Astrocyte (in vitro differentiated cells and primary cell): ENCODE measurements at places on chromosomes 1 and 21. TPM values are rescaled to one million over a fixed set of nuclear protein-coding genes. Genes with fewer than 3 reads are reported as not detected.

DNA sequence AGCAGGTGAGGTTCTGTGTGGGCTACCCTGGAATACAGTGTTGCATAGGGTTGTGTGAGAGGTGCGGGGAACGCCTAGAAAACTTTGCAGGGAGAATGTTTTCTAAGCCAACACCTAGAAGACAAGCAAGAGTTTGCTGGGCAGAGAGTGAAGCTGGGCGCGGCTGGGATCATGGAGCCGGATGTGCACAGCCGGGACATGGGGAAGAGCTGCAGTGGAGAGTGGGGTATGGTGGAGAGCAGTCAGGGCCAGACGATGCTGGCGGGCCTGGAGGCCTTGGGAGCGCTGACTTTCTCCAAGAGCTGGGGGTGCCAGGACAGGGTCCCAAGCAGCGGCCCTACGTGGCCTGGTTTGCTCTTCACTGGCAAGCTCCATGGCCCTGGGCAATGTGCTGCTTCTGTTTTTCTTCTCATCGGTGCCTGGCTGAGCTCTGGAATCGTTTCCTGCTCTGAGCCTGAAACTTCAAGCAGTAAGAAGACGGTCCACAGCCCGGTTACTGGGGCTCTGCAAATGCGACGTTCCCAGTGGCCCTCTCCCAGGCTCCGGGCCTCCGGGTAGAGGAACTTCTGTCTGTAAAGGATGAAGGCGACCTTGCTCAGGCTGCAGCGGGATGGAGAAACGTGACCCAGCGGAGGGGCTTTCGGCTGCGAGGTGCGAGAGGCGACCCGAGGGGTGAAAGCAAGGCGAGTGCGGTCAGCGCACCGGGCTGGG is 51.9 kb upstream of the CD34 start:
- no peak for DNase-seq
- H3K4me3 ChIP-seq, result peak overlapping the region; percentile 52
- H3K36me3 ChIP-seq, result no peaks in the 10 kb centered on the region
- no peaks in the 10 kb centered on the region for H3K27me3 ChIP-seq

Gene FCGR3B
- total RNA-seq, result not detected in 2 replicates

Gene CELA2B
- total RNA-seq, result not detected in 2 replicates

Gene PBX1
- 34.2 and 37.2 TPM in 2 replicates for total RNA-seq

DNA sequence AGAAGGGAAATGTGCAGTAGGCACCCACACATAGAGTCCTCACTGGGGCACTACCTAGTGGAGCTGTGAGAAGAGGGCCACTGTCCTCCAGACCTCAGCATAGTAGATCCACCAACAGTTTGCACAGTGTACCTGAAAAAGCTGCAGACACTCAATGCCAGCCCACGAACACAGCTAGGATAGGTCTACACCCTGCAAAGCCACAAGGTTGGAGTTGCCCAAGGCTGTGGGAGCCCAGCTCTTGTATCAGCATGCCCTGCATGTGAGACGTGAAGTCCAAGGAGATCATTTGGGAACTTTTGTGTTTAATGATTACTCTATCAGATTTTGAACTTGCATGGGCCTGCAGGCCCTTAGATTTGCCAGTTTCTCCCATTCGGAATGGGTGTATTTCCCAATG is 299.4 kb upstream of the OLFM3 start:
- no peaks in the 10 kb centered on the region for H3K4me1 ChIP-seq
- H3K27me3 ChIP-seq, result no peaks in the 10 kb centered on the region
- no peak for DNase-seq
- no peak overlapping the region for H3K4me3 ChIP-seq
- H3K27ac ChIP-seq, result no peak overlapping the region
- no peaks in the 10 kb centered on the region for H3K36me3 ChIP-seq

DNA sequence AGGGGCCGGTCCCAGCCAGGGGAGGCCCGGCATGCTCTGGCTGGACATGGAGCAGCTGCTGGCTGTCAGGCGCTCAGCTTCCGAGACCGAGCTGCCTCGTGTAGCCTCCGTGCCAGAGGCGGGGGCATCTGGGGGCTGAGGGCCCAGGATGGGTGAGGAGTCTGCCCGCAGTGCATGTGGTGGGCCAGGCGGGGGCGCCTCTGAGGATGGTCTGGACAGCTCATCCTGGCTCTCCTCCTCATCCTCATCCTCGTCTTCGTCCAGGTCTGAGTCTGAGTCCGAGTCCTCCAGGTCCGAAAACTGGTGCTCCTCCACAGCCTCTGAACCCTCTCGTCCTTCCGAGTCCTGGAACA is 28.9 kb upstream of the EDN2 start:
- H3K4me1 ChIP-seq, result peaks cover 7% of the 10 kb centered on the region
- DNase-seq, result no peak
- H3K4me3 ChIP-seq, result no peak overlapping the region
- H3K27ac ChIP-seq, result no peak overlapping the region
- peaks cover 3% of the 10 kb centered on the region for H3K36me3 ChIP-seq
- H3K27me3 ChIP-seq, result no peaks in the 10 kb centered on the region

Gene LIPI
- not detected in 2 replicates for total RNA-seq

DNA sequence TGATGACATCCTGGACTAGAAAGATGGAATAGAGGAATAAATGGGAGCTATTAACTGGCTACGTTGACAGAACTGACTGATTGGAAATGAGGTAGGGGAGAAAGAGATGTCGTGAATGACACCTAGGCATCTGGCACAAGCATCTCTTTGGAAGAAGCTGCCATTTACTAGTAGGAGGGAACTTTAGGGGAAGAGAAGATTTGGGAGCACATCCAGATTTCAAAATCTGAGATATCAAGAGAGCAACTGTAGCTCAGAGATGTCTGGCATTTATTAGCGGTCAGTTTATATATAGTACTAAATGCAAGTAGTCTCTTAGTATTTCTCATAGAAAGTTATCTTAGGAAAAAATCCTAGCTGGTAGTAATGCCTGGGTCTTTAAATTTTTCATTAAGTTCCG is 131.9 kb upstream of the C1orf105 start:
- no peak for DNase-seq
- H3K4me3 ChIP-seq, result no peak overlapping the region
- peaks cover 10% of the 10 kb centered on the region for H3K4me1 ChIP-seq
- no peaks in the 10 kb centered on the region for H3K27me3 ChIP-seq

Gene CFAP74
- total RNA-seq, result not detected in 2 replicates

Gene FMO5
- 1.0 and 1.3 TPM in 2 replicates for total RNA-seq

GRCh38 chr1:200242110-200243041 is 167.5 kb downstream of the ZNF281 start:
- DNase-seq, result no peak
- no peak overlapping the region for H3K27ac ChIP-seq
- no peaks in the 10 kb centered on the region for H3K36me3 ChIP-seq
- H3K4me1 ChIP-seq, result no peaks in the 10 kb centered on the region
- no peaks in the 10 kb centered on the region for H3K27me3 ChIP-seq

DNA sequence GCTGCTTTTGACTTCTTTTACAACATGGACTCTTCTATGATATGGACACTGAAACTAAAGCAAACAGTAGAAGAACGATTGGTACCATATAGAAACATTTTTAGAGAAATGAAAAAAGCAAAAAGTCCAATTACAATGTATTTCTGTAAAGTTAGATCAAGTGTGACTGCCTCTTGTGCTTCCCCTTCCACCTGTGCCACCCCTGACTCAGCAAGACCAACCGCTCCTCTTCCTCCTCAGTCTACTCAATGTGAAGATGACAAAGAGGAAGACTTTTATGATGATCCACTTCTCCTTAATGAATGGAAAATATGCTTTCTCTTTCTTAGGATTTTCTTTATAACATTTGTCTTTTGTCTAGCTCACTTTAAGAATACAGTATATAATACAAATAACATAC is 66.9 kb downstream of the PHTF1 start:
- H3K4me3 ChIP-seq, result no peak overlapping the region
- H3K27ac ChIP-seq, result no peak overlapping the region
- H3K4me1 ChIP-seq, result no peaks in the 10 kb centered on the region
- peaks cover 3% of the 10 kb centered on the region for H3K36me3 ChIP-seq
- DNase-seq, result no peak
- H3K27me3 ChIP-seq, result no peaks in the 10 kb centered on the region

DNA sequence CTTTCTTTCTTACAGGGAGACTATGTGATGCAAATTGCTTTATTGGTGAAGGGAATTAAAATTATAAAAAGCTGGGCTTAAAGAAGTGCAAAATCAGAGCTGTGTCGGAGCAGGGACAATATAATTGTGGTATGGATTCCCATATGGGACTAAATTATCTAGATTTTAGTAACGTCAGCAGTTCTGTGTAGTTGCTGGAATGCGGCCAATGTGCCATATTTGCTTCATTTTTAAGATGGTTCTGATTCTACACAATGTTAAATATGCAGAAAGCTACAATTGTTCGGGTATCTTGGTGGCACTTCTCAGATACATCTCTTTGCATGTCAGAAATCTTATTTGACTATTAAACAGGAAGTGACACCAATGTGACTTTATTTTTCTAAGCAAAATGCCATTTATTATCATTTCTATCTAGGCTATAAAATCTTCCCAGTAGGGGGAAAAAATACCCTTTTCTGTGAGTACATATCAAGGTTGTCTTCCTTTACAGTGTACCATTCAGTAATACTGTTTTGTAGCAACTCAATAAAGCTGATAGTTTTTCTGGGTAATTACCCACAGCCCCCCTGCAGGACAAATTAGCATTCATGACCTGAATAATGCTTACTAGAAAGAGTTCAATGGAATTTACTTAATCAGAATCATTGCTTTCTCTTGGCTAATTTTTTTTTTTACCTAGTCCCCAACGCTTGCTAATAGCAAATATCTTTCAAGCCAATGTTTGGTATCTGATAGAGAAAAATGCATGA is 288.3 kb upstream of the ADGRL2 start:
- H3K27me3 ChIP-seq, result no peaks in the 10 kb centered on the region
- no peak overlapping the region for H3K4me3 ChIP-seq
- H3K27ac ChIP-seq, result no peak overlapping the region
- no peaks in the 10 kb centered on the region for H3K4me1 ChIP-seq

DNA sequence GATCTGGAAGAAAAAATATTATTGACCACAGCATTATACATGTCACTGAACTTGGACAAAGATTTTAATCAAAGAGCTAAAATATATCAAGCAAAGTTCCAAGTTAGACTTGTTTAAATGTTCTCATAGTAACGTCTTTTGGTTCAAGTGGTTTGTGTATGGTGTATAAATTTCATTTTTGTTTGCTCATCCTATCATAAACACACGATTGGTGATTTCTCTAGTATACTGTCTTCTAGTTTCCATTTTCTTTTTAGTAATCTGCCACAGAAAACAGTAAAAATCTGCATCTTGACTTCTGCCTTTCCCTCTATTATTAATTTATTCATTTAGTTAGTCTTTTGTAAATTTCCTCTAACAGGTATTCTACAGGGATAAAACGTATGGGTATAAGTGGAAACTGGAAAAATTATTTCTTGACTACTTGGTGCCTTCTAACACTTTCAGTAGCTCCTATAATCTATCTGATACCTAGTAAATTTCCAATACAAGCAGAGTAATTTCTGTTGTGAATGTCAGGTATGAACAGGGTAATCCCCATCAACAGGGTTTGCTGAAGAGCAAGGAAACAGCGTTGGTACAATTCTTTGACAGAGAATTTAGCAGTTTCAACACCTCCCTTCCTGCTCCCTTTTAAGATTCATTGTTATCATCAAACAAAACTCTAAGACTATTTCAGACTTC is 268.0 kb downstream of the PTPRC start:
- H3K4me3 ChIP-seq, result no peak overlapping the region
- no peaks in the 10 kb centered on the region for H3K27me3 ChIP-seq
- peaks cover 13% of the 10 kb centered on the region for H3K36me3 ChIP-seq
- no peak for DNase-seq
- no peak overlapping the region for H3K27ac ChIP-seq

- H3K27me3 ChIP-seq, result no peaks in the 10 kb centered on the region
- DNase-seq, result peak; percentile 63
- no peaks in the 10 kb centered on the region for H3K36me3 ChIP-seq
These were observed 11.0 kb upstream of the PGD start for GRCh38 chr1:10387677-10388386.

DNA sequence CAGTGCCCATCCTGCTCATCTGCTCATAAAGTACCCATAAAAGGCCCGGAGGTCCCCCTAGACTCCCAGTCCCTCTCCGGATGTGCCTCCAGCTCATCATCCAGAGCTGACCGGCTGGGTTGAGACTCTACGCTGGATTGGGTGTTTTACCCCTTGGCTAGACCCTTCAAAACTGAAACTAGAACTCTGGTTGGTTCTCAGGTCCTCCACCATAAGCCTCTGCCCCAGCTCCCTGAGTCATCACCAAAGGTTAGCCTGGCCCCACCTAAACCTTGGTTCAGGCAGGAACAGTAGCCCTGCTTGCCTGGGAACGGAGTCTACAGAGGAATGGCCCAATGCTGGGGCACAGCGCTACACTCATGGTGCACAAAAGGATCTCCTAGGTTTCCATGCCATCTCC is 75.1 kb downstream of the TLR5 start:
- H3K4me1 ChIP-seq, result no peaks in the 10 kb centered on the region
- no peak overlapping the region for H3K4me3 ChIP-seq
- H3K27me3 ChIP-seq, result peaks cover 2% of the 10 kb centered on the region
- no peak overlapping the region for H3K27ac ChIP-seq

Gene TSSK3
- total RNA-seq, result 0.32 and 0.87 TPM in 2 replicates

DNA sequence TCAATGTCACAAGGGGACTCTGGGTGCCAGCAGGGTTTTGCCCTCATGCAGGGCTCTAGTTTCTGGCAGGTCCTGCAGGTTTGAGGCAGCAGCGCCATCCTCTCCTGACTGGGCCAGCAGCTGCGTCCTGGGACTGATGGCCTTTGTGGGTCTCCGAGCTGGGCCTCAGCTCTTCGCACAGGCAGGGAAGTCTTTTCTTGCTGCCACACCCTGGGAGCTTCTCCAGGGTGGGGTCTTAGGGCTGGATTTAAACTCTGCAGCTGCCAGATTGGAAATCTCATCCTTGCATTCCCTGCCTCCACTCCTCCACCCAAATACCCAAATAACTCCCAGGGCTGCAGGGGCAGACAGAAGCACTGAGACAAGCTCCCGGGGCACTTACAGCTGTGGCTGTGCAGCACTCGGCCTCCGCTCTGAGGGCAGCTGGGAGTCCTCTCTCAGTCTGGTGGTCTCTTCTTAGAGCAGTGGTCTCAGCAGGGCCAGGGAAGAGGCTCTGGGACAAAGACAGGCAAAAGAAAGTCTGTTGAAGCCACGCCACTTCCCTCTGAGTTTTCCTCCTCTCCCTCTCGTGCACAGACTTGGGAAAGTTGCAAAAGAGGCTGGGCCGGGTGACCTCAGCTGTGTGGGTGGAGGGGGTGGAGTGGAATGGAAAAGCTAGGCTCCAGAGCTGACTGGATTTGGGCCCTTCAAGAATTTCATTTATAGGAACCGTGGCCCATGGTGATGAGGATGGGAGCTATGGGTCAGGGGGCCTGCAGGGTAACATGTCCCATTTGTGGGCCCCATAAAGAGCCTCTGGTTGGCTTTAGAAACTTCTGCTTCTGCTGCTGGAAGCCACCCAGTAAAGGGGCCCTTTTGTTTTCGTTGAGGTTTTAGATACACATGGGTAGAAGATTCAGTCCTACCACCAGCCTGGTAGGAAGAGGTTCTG is at the start of gene RAB7B:
RAB7B (minus strand) TSS at position 525 of the 931 bp plus-strand sequence. CDS start 9,260 bp downstream, outside the sequence.
- H3K36me3 ChIP-seq, result no peaks in the 10 kb centered on the region
- DNase-seq, result peak; percentile 68
- H3K4me3 ChIP-seq, result peak within 1 kb of the TSS; percentile 50
- peaks cover 36% of the 10 kb centered on the region for H3K4me1 ChIP-seq
- H3K27ac ChIP-seq, result peak within 1 kb of the TSS; percentile 96

DNA sequence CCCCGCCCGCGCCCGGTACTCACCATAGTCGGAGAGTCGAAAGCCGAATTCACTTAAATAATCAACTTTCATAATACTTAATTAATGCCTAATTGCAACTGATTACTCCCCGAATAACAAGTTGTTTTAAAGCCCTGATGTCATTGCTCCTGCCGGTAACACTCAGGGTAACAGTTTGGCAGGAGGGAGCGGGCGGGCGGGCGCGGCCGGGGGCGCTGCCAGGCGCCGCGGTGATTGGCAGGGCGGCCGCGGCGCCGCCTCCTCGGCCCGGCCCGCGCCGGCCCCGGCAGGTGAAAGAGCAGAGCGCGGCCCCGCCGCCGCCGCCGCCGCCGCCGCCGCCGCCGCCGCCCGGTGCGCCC is 102.2 kb downstream of the CASZ1 start:
- peak overlapping the region; percentile 65 for H3K4me3 ChIP-seq
- no peaks in the 10 kb centered on the region for H3K27me3 ChIP-seq
- no peaks in the 10 kb centered on the region for H3K36me3 ChIP-seq
- no peak overlapping the region for H3K27ac ChIP-seq
- H3K4me1 ChIP-seq, result no peaks in the 10 kb centered on the region
